ENCODE measurements at places on chromosomes 5 and 9.

- DNase-seq, result no peak
These were observed 200.7 kb downstream of the SLC12A2 start for GRCh38 chr5:128284236-128284635.

- DNase-seq, result no peak
These were observed 13.6 kb upstream of the AFAP1L1 start for GRCh38 chr5:149257889-149258705.

- no peak for DNase-seq
These were observed 40.5 kb downstream of the NCS1 start for GRCh38 chr9:130212543-130213297.

DNA sequence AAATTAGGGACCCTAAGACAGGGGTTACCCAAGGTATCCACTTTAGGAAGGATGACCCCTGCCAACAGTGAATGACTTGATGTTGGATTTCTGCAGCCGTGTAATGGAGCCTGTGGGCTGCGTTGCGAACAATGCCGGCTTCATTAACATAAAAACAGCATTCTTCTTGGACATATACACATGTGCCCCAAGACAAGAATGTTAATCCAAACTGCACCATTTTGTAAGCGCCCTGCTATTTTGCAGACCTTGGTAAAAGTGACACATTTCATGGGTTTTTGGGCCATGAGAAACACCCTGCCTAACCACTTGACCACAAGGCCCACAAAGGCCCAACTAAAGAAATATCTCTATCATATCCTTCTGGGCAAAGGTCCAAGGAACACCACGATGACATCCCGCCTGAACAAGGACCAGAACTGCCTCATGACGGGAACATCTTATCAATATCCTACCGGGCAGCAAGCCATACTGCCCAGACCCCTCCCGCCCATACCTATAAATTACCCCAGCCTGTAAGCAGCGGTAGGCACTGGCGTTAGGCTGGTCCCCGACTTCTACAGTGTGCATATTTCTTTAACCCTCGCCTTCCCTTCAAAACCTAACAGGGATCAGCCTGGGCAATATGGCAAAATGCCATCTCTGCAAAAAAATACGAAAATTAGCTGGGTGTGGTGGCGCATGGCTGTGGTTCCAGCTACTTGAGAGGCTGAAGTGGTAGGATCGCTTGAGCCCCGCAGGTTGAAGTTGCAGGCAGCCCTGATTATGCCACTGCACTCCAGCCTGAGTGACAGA lies 9.7 kb upstream of the PDCD1LG2 start:
- peak; percentile 60 for DNase-seq

- no peak for DNase-seq
These were observed 106.6 kb upstream of the POC5 start for GRCh38 chr5:75823811-75824210.

DNA sequence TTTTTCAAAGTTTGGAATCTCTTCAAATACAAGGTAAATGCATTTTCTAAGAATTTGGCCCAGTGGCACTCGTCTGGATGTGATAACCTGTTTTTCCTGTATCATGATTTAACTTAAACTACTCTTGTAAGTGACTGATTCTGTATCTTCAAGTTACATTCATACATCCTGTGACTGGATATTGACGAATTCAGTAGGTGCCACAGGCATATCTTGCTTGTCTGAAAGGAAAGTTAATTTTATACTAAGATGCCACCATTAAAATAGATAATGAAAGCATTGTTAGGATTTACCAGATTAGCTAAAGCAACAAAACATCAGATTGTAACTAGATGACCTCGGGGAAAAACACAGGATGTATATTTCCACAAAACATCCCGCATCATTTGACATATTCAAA lies 175.3 kb upstream of the ZNF608 start:
- DNase-seq, result no peak

DNA sequence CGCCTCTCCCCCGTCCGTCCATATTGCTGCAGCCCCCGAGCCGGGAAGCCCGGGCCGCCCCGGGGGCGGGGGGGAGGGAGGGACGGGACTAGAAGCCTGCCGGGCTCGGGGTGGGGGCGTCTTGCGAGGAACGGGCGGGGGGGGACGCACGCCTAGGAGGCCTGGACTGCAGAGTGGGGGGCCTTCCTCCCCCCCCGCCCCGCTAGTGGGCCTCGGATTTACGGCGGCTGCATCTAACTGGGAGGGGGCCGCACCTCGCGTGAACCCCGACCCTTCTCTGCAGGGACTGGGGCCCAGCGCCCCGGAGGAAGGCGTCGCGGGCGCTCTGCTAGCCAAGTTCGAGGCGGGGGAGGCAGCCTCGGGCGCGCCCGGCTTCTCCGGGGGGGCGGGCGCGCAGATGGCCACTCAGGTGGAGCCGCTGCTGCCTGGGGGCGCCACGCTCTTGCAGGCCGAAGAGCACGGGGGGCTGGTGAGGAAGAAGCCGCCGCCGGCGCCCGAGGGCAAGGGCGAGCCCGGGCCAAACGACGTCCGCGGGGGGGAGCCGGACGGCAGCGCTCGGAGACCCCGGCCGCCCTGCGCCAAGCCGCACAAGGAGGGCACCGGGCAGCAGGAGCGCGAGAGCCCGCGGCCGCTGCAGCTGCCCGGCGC lies at the start of gene LARP1:
Gene LARP1 (plus strand): TSS at position 17 of the 648 bp plus-strand sequence. CDS start 381 bp downstream, at position 398.
- no peak for DNase-seq

DNA sequence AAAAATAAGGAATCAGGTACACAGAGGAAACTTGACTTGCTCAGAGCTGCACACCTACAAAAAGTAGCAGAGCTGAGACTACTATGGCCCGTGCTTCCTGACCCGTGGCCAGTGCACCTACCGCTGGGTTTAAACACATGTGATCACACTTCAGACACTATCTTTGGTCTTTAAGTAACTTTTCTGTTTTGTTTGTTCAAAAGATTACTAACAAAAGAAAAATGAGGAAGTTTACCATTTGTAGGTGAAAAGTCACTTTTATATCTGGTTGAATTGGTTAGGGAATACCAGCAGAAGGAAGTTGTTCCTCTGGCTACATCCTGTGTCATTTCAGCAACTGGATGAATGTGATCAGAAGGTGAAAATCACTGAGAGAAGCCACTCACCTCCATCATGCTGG lies 6.5 kb upstream of the SYK start:
- DNase-seq, result no peak

DNA sequence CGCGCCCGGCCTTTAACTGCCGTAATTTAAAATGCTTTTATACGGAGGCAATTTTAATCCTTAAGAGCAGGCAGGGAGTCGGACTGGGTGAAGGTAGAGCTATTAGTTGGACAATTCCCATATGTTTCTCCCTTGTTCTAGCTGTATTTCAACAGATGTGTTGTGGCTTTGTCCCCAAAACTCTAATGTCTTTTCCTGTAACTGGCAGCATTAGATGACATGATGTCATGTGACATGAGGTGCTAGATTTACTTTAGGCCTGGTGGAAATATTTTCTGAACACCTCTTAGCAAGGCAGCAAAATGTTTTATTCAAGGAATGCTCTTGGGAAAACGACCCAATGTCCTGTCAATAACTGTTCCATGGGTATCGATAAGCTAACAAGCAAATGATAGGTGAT lies 8.5 kb downstream of the MYO10 start:
- DNase-seq, result no peak

DNA sequence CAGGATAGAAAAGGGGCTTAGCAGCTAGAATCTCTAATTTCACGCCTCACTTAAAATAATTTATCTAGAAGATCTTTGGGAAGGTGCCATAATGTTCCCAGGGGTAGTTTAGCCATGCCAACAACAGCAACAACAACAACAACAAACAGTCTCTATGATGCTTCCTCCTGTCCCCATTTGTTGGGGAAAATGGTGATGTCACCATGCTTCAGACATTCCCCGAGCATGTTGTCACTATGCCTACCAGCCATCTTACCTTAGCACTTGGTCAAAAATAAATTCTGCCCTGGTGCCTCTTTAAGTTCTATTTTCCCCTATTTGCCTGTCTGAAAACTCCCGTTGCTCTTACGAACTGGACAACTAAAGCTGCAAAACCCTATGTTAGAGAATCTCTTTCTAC lies 76.6 kb downstream of the KCNN2 start:
- DNase-seq, result no peak

DNA sequence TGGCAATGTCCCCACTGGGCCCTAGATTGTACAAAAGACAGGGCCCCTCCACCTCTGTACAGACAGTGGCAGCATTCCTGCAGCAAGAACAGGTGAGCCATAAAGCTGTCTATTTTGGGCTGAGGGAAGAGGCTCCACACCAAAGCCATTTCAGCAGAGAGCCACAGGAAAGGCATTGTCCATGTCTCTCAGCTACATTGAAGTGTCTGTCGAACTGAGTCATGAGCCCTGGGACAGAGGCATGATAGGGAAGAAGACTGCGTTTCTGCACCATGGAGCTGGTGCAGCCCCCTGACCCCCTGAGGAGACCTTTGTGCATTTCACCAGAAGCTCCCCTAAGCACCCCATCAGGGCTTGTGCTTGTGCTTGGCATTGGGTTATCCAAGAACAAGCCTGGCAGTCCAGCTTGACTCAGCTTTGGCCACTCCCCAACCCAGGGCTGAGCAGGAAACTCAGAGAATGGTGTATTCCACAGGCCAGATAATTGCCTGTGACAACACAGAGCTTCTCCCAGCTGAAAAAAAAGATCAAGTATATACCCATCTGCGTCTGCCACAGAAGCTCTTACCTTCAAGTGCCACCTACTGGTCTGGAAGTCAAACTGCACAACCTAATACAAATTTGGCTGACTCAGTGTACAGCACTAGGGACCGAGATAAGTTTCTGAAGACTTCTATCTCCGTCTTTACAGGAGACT lies 5.9 kb upstream of the FRMD3 start:
- peak; percentile 59 for DNase-seq

GRCh38 chr5:87368601-87369000 lies 44.1 kb downstream of the CCNH start:
- DNase-seq, result no peak

DNA sequence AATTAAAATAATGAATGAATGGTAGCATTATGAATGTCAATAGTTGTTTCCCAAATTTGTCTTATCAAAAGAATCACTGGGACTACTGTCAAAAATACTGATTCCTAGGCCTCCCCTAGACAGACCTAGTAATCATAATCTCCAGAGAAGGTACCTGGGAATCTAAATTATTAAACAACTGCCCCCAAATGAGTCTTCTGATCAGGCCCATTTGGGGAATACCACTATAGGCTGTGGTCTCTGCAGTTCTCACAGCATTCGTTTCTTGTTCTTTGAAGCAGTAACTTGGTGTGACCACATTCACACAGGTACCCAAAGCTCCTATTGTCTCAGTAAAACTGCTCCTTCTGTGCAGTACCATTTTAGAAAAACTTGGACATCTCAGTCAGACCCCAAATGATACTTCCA lies 230.9 kb downstream of the PIK3R1 start:
- no peak for DNase-seq

- DNase-seq, result no peak
These were observed 101.6 kb downstream of the FSTL4 start for GRCh38 chr5:133510634-133511262.

DNA sequence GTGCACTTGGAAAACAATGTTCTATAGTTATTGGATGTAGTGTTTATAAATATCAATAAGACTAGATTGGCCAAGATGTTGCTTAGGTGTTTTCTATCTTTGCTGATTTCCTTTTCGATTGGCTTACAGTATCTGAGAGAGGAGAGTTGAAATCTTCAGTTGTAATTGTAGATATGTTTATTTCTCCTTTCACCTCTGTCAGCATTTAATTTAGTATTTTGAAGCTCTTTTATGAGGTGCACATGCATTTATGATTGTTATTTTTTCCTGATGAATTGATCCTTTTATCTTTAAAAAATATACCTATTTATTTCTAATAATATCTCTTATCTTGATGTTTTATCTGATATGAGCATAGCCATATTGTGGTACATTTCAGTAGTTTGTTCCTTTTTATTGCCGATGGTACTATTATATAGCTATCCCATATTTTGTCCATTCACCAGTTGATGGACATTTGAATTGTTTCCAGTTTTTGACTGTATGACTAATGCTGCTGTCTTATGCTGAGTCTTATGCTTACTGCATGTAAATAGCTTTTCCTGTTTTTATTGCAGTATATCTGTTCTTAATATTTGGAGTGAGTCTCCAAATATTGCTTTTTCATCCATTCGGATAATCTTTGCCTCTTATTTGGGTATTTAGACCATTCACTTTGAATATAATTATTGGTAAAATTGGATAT lies 34.7 kb downstream of the ERCC6L2 start:
- DNase-seq, result no peak

DNA sequence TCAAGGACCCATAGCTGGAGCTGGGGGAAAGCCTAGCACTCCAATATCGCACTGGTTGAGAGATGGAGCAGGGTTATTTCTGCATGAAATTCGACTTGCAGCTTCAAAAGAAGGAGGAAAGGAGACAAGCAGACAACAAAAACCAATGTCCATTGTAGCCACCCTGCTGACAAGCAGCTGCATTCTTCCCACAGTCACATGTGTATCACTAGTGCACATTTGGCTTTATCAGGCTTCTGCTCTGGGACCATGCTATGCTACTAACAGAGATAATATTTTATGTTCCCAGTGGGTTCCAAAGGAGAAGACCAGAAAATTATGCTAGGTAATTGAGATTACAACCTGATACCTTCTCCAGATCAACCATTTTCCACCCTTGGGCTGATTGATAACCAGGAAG lies 59.7 kb downstream of the MFAP3 start:
- DNase-seq, result no peak

- no peak for DNase-seq
These were observed 151.8 kb downstream of the MUSK start for GRCh38 chr9:110820381-110820780.

DNA sequence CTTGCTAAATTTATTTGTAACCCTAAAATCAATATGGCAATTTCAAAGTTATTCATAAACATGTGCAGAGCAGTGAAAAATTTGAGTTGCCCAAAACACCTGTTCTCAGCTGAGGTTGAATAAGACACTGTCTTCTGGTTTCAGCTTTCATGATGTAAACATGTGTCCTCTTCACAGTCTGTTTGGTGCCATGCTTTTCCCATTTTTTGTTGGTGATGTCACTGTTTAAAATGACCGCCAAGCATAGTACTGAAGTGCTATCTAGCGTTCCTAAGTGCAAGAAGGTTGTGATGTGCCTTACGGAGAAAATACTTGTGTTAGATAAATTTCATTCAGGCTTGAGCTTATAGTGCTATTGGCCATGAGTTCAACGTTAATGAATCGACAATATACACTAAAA lies 580.8 kb downstream of the ACTL7B start:
- DNase-seq, result no peak

- no peak for DNase-seq
These were observed 395.7 kb downstream of the CDK5RAP2 start for GRCh38 chr9:120184266-120184665.

- no peak for DNase-seq
These were observed 144.0 kb downstream of the GABBR2 start for GRCh38 chr9:98564714-98565113.

DNA sequence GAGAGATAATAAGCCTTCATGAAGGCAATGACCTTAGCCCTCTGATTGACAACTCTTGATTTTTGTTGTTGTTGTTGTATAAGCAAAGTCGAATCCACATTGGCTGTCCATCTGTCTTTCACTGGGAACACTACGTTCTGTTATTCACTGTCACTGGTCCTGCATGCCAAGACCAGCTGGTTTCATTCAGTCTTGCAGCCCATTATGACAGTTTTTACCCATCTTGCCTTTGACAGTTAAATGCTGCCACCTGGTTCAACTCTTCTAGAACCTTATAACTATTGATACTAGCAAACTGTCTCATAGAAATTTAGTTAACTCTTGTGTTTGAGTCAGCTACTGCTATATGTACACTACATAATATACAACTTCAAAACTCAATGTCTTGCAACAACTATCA lies 382.3 kb upstream of the CDH10 start:
- DNase-seq, result no peak

GRCh38 chr9:111838439-111838838 lies 43.7 kb upstream of the SHOC1 start:
- DNase-seq, result no peak

- no peak for DNase-seq
These were observed 290.6 kb downstream of the CD180 start for GRCh38 chr5:66906021-66906420.

- DNase-seq, result no peak
These were observed 141.6 kb downstream of the NR3C1 start for GRCh38 chr5:143261748-143262392.

Data from NCI-H1092 (cell line).